ENCODE measurements at places on chromosomes 16 and 17.
A peak's percentile ranks its signal among the peaks of the same experiment; 100 is the strongest.

- DNase-seq, result no peak
Measured at GRCh38 chr17:37368577-37368976, 7.2 kb upstream of the C17orf78 start.

- DNase-seq, result peak; percentile 65
Measured at GRCh38 chr17:7704601-7705268, at the start of gene EFNB3. Gene EFNB3, plus strand, starts transcription at chr17:7705202. Its CDS starts 397 bp downstream, at chr17:7705599.

- DNase-seq, result no peak
Measured at GRCh38 chr17:38883592-38884526, 14.0 kb downstream of the LASP1 start.

DNA sequence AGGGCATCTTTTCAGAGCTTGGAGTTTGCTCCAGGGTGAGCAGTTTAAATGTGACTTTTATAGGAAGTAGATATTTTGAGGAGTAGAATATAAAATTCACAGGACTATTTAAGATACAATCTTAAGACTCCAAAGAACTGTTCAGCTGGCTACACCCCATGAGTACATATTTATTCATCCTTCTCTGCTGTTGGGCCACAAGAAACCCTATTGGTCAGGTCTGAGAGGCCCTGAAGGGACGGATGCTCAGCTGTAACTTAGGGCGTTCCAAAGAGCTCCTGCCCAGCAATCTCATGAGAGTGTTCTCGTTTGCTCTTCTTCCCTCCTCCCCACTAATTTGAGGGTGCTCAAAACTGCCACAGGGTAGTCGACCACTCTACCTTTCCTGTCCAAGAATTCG, 7.3 kb downstream of the ST6GALNAC2 start:
- no peak for DNase-seq

DNA sequence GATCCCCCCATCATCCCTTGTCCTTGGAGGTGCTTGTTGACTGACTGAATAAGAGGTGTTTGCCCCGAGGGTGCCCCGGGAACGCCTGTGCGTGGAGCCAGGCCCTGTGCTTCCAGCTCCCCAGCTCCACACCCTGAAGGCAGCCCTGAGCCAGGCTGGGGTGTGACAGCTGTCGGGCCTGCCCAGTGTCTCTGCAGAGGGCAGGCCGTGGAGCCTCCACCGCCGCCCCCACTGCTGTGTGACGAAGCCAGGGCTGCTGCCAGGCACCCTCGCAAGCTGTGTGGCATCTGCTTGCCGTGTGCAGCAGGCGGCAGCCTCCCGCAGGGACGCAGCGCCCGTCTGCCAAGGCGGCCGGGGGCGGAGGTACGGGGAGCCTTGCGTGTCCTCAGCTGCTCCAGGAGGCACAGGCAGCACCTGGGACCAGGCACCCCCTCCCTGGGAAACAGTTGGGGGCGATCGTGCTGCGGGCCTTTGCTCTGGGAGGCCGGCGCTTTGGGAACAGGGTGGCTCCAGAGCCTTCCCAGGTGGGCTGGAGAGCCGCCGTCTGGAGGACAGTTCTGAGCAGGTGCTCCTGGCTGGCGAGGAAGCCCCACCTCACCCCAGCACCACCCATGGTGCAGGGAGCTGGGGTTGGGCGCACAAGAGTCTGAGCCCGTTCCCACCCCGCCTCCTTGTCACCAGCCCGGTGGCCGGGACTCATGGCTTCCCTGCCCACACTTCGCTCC, 26.6 kb downstream of the GSE1 start:
- DNase-seq, result peak; percentile 93

- no peak for DNase-seq
Measured at GRCh38 chr16:86521236-86522197, 11.2 kb downstream of the FOXF1 start.

Measured in NCI-H1694 (cell line).